Prostate gland (tissue), 2 donors: ENCODE measurements at places on chromosomes 16 and 17.
A peak's percentile ranks its signal among the peaks of the same experiment; 100 is the strongest.

GRCh38 chr17:47942096-47942510, 732 bp downstream of the PNPO start:
- no peaks in the 10 kb centered on the region for H3K36me3 ChIP-seq
- peak overlapping the region; percentile 62 for H3K27ac ChIP-seq
- no peaks in the 10 kb centered on the region for H3K27me3 ChIP-seq
- peak overlapping the region; percentile 64 for H3K4me3 ChIP-seq

- H3K27ac ChIP-seq = peak overlapping the region; percentile 14
- no peaks in the 10 kb centered on the region for H3K36me3 ChIP-seq
- no peaks in the 10 kb centered on the region for H3K4me1 ChIP-seq
- no peak overlapping the region for H3K4me3 ChIP-seq
- no peaks in the 10 kb centered on the region for H3K27me3 ChIP-seq
Measured at GRCh38 chr17:44797802-44798201, 32.3 kb downstream of the GJC1 start.

GRCh38 chr16:13401641-13402040, 500.2 kb downstream of the SHISA9 start:
- no peaks in the 10 kb centered on the region for H3K4me1 ChIP-seq
- no peak overlapping the region for H3K27ac ChIP-seq
- H3K36me3 ChIP-seq = no peaks in the 10 kb centered on the region
- no peak overlapping the region for H3K4me3 ChIP-seq
- no peaks in the 10 kb centered on the region for H3K27me3 ChIP-seq

DNA sequence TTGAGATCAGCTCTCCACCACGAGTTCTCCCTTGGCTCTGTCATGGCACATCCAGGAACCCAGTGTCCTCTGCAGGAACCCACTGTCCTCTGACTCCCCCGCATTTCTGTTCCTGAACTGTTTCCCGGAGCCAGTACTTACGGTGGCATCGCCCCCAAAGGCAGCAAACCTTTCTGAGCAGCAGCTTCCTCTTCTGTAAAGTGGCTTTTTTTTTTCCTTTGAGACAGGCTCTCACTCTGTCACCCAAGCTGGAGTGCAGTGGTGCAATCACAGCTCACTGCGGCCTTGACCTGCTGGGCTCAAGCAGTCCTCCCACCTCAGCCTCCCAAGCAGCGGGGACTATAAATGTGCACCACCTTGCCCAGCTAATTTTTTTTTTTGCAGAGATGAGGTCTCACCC, 32.2 kb downstream of the NAGPA start:
- H3K4me3 ChIP-seq = no peak overlapping the region
- no peak for DNase-seq
- H3K27ac ChIP-seq = no peak overlapping the region
- no peaks in the 10 kb centered on the region for H3K4me1 ChIP-seq
- no peaks in the 10 kb centered on the region for H3K36me3 ChIP-seq

DNA sequence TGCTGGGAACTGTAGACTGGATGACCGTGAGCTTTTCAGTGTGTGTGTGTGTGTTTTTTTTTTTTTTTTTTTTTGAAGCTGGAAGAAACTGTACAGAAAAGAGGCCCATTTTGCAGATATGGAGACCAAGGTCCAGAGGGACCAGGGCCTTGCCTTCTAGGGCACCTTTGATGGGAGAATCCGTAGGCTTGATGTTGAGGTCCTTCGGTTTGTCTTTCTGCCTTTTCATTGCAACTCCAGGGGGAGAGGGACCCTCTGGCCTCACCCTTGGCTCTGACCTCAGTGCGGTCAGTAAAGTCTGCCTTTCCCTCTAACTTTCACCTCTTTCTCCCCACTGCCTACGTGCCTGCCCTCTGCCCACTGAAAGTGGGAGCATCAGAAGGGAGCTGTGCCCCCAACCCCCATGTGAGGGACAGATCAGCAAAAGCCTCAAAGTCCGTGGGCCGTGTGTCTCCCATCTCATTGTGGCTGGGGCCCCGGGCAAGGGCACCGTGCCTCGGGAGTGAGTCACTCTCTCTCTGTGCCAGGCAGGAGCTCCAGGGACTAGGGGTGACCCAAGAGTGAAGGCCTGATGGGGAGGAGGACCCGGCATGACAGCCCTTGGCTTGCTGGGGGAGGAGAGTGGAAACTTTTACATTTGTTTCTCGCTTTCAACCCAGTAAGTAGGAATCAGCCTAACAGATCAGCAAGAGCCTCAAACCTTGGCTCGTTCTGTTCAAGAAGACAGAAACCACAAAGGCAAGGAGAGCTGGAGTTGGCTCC, 123.6 kb downstream of the CMIP start:
- peak; percentile 47 for DNase-seq
- H3K27ac ChIP-seq = no peak overlapping the region
- no peaks in the 10 kb centered on the region for H3K36me3 ChIP-seq
- H3K27me3 ChIP-seq = no peaks in the 10 kb centered on the region
- peaks cover 4% of the 10 kb centered on the region for H3K4me1 ChIP-seq
